ENCODE measurements at places on chromosomes 11 and 22. TPM values are rescaled to one million over a fixed set of nuclear protein-coding genes. Genes with fewer than 3 reads are reported as not detected.
A peak's percentile ranks its signal among the peaks of the same experiment; 100 is the strongest.

The MMP10 gene
- not detected for total RNA-seq

The ART1 gene
- not detected for total RNA-seq

The NPAS4 gene
- total RNA-seq = not detected

The TRIM48 gene
- total RNA-seq = not detected

The MS4A6A gene
- not detected for total RNA-seq

The LUZP2 gene
- not detected for total RNA-seq

The APOL6 gene
- total RNA-seq = 22.1 TPM

The HORMAD2 gene
- not detected for total RNA-seq

The DLG2 gene
- total RNA-seq = 8.2 TPM

The MS4A12 gene
- not detected for total RNA-seq

- no peak for DNase-seq
These were observed 352.9 kb upstream of the B3GAT1 start for GRCh38 chr11:134764966-134765365.

GRCh38 chr11:67634366-67635230 is 4.9 kb upstream of the NUDT8 start:
- no peak for DNase-seq

GRCh38 chr11:12403997-12404350 is 26.6 kb downstream of the PARVA start:
- DNase-seq = no peak

- DNase-seq = no peak
These were observed 2.2 kb upstream of the SCUBE1 start for GRCh38 chr22:43345356-43345755.

GRCh38 chr11:364991-365725 is 4.1 kb upstream of the B4GALNT4 start:
- no peak for DNase-seq

- no peak for DNase-seq
These were observed 45.4 kb upstream of the AMOTL1 start for GRCh38 chr11:94722735-94723134.

- DNase-seq = no peak
These were observed 22.0 kb upstream of the OR8B8 start for GRCh38 chr11:124467381-124467927.

DNA sequence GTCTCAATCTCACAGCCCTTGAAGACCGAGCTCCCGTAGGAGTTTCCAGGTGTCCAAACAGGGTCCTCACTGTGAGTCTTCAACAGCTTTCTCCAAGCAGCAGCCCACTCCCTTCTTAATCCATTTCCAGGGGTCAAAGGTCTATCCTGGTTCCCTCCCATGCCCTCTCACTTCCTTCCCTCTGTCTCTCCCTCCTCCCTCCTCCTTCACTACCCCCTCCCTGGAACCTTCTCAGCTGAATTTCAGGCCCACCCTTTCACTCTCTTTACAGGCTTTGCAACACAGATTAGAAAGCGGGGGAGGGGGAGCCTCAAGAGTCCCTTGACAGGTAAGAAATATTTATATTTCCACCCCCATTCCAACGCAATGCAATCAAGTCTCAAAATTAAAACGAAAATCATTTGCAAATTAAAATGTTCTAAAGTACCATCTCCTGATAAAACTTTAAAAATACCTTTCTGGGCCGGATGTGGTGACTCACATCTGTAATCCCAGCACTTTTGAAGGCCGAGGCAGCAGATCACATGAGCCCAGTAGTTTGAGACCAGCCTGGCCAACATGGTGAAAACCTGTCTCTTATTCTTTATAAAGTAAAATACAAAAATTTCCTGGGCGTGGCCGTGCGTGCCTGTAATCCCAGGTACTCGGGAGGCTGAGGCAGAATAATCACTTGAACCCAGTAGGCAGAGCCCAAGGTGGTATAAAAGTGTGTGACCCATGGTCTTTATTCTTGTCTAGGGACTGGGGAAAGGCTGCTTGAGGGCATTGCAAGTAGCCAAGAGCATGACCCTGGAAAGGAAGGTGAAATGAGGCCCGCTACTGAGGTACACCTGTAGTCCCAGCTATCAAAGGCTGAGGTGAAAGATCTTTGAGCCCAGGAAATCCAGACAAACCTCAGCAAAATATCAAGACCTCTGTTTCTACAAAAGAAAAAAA is 865 bp upstream of the ZNF280A start:
- peak; percentile 12 for DNase-seq

DNA sequence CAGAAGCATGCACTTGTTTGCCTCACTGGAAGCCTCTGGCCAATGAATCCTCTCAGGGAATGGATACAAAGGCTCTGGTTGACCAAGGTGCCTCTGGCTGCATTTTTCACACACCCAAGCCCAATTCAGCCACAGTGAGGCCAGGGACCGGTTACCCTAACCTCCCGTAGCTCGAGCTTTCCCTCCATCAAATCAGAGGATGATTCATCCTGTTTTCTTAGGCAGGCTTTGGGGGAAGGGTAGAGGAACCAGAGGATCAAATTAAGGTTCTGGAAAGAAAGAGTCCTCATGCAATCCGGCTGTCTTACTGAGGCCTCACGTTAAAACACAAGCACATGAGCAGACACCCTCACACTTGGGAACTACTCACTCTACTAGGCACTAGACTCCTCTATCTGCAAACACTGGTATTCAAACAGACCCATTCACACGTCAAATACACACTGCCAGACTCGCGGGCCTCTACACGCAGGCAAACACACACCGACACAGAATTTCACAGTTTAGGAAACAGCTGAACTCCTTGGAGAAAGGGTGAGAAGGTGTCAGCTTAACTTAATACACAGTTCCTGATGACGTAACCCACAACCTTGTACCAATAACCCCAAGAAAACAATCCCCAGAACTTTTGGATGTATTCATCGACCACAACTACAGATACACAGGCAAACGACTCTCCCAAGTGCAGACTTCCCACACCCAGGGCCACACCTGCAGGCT is 12.4 kb downstream of the NRXN2 start:
- DNase-seq = no peak

DNA sequence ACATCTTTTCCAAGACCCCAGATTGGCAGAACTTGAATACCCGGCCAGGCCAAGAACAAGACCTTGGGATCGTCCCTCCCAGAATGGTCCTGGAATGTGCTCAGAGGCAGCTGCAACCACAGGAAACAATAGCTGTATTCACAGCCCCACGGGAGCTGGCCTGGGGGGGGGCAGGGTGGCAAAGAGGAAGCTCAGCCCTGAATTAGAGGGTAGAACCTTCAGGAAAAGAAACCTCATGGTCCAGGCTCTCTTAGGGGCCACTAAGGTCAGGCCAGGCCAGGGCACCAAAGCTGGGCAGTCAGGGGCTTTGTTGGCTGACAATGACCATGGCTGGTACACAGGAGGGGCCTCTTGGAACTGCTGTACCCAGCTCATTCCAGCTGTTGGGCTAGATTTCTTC is 17.3 kb downstream of the RPL27A start:
- no peak for DNase-seq

DNA sequence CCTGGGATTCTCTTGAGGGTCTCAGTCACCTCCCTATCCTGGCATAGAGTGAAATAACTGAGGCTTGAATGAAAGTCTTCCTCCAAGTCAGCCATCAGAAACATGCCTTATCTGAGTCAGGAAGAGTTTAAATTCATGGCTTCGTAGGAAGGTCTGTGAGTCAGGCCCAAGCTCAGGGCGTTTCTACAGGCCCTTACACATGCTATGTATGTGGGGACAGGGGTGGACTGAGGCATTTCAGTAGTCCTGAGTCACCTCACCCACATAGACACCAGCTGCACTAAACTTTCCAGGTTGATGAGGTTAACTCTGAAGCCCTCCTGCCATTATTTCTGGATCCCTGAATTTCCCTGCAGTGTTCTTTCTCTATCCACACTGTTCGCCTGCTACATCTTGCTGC is 134.6 kb upstream of the RCN1 start:
- no peak for DNase-seq

DNA sequence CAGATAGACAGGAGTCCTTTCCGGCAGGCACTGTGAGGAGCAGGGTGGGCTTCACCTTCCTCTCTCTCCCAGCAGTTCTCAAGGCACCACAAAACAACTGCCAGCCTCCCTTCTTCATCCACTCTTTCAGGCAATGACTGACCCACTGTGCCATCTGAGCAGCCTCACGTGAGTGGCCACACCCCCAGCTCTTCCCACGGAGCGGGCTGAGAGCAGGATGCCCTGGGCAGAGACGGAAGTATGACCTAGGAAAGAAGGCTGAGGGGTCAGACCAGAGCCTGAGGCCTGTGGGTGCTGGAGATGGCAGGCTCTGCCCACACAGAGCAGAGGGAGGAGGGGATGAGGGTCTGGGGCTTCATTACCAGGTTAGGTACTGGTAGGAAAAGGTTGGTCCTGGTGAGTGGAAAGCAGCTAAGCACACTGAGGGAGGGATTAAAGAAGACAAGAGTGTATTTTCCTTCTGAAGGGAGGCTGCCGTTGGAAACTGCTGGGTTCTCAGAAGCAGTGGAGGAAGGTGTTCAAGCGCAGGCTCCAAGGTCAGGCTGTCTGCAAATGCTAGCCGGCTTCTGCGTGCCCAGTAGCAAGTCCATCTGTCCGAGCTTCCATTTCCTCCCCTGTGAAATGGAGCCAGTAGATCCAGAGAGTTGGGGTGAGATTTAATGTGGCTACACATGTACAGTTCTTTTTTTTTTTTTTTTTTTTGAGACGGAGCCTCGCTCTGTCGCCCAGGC is 4.6 kb downstream of the NLRP6 start:
- DNase-seq = no peak

- DNase-seq = no peak
These were observed 1631.4 kb upstream of the TENM4 start for GRCh38 chr11:81072273-81072672.

GRCh38 chr11:112178428-112178827 is 3.1 kb downstream of the BCO2 start:
- no peak for DNase-seq

DNA sequence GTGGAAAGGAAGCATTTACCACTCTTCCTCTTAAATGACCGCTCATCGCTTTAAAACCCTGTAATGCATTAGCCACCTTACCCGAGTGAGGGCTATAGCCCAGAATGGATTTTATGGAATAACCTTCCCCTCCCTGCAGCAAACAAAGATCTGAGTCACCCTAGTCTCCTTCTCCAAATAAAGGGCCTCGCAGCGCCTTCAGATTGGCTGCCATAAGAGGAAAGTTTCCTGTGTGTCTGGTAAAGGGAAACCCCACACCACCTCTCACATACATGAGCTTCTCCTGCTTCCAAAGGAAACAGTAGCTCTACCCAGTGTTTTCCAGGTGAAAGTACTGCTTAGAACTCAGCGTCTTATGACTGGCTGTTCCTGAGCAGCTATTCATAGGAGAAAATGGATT is 47.8 kb downstream of the PPP2R1B start:
- DNase-seq = no peak

DNA sequence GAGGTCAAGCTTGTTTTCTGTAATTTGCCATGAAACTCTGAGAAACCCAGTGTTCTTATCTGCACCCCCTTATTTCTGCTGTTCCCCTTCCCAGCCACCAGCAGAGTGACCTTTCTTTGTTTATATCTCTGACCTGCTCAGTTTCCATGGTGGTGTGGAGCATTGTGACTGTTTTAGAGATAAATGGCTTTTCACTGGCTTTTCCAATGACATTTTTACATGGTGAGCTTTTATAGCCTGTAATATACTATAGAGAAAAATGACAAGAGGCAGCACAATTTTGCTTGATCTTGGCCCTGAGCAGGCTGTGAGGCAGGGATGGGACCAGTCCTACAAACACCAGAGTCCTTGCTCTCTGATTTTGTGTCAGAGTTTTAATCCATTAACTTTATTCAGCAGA is 233.9 kb downstream of the FAT3 start:
- DNase-seq = no peak

DNA sequence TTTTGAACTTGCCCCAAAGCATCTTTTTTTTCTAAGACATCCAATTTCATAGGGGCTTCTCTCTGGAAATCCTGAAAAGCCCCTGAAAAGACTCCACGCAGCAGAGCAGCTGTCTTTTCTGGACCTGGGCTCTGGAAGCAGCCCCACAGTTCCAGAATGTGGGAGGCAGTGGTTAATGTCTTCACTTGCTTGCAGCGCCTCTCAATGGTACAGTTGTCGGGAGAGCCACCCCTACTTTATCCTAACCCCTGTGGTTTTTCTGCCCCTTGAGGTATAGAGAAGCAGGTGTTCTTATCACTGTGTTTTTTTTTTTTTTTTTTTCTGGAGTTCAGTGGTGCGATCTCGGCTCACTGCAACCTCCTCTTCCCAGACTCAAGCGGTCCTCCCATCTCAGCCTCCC is 83.4 kb upstream of the SORL1-AS1 start:
- DNase-seq = peak; percentile 66

DNA sequence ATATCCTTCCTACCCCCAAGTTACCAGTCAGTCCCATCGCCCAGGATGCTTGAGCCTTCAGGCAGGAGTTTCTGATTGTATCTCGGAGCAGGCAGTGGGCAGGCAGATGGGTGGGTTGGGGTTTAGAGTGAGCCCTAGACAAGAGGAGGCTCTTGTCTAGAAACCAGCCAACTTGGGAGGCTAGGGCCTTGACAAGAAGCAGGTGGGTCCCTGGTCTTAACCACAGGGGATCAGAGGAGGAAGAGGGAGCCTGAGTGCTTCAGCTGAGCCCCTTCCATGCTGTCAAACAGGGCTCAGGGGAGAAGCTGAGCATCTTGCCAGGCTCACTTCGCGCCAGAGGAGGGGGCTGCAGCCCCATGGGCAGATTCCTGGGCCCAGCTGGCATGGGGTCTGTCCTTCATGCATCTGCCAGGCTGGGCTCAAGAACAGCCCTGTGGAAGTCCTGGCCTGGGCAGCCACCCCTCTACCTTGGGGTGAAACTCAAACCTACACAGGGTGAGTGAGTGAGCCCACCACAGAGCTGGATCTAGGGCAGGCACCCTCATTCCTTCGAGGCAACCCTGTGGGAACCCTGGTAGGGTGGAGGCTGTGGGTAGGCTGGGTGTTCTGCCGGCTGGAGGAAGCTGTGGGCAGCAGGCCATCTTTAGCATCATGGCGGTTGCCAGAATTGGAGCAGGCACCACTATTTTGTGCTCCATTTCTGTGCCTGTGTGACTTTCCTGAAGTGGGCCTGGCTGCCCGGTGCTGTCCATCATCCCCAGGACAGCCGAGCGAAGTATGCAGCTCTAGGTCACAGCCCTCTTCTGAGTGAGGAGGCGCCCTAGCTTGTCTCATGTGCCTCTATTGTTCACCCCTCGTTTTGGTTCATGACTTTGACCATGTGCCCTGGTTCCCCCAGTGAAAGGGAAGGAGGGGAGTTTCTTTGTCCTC is 108.1 kb downstream of the MORC2 start:
- DNase-seq = no peak

- no peak for DNase-seq
These were observed 133.8 kb upstream of the TRPC6 start for GRCh38 chr11:101717619-101718018.

- DNase-seq = peak; percentile 59
These were observed 33.4 kb downstream of the AMBRA1 start for GRCh38 chr11:46560300-46560991.

GRCh38 chr11:44713022-44713421 is 13.7 kb upstream of the TSPAN18 start:
- no peak for DNase-seq

DNA sequence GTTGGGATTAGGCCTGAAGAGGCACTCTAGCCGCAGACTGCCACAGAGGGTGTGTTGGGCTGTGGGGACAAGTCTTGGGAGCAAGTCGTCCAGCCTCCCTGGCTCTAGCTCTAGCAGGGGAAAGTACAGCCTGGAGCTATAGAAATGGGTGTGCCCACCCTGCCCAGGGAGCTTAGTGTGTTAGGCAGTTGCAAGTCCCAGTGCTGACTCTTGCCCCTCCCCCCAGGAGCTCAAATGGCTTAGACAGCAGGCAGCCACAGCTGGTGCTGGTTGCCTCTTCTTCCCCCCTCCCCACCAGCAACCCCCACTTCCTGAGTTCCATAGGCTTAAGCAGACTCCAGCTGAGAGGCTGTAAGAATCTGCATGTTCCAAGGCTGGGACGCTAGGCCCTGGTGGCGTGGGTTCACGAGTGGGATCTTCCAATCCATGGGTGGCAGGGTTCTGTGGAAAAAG is 61.2 kb downstream of the GUCY1A2 start:
- no peak for DNase-seq

GRCh38 chr22:23325183-23325582 is 144.9 kb downstream of the BCR start:
- no peak for DNase-seq

Data from OCI-LY7 (cell line).